Fibroblast of villous mesenchyme (primary cell): ENCODE measurements at places on chromosomes 4 and X. TPM values are rescaled to one million over a fixed set of nuclear protein-coding genes. Genes with fewer than 3 reads are reported as not detected.
A peak's percentile ranks its signal among the peaks of the same experiment; 100 is the strongest.

Gene KLHL4
- total RNA-seq: 0.86 and 0.97 TPM in 2 replicates

Gene SSX3
- total RNA-seq: not detected in 2 replicates

Gene NSG1
- total RNA-seq: 0.32 and 0.86 TPM in 2 replicates

Gene SHROOM4
- total RNA-seq: 0.43 and 0.97 TPM in 2 replicates

Gene APOO
- 7.4 and 13.0 TPM in 2 replicates for total RNA-seq

Gene CENPU
- total RNA-seq: 14.2 and 16.8 TPM in 2 replicates

Gene IL13RA2
- 2.2 and 2.3 TPM in 2 replicates for total RNA-seq

Gene GLRB
- 6.8 and 16.4 TPM in 2 replicates for total RNA-seq

Gene ARHGAP36
- not detected in 2 replicates for total RNA-seq

Gene AFM
- total RNA-seq: not detected in 2 replicates

Gene MAGED2
- 235 and 242 TPM in 2 replicates for total RNA-seq

Gene ADH1C
- 1.3 TPM in 1 of 2 replicates, not detected in the other for total RNA-seq

Gene KIT
- total RNA-seq: 2.2 and 5.5 TPM in 2 replicates

- no peak for DNase-seq
These were observed 1010.8 kb downstream of the STPG2 start for GRCh38 chr4:97132435-97132834.

- no peak for DNase-seq
These were observed 34.3 kb downstream of the ATP10D start for GRCh38 chr4:47519239-47519883.

DNA sequence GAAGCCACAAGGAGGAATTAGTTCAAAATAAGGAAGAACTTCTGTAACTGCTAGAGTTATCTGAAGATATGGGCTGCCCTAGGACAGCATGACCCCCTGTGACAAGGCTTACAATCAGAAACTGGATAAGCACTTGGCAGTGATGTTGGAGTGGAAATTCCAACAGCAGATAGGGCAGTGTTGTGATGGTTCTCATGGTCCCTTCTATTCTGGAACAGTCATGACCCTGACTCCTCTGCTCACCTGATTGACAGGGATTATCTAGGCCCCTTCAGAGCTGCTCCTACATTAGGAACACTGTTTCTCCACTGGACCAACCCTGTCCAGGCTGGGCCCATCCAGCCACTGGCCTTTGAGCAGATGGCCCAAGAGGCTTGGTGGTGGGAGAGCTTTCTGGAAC, 17.9 kb downstream of the NALF2 start:
- no peak for DNase-seq

DNA sequence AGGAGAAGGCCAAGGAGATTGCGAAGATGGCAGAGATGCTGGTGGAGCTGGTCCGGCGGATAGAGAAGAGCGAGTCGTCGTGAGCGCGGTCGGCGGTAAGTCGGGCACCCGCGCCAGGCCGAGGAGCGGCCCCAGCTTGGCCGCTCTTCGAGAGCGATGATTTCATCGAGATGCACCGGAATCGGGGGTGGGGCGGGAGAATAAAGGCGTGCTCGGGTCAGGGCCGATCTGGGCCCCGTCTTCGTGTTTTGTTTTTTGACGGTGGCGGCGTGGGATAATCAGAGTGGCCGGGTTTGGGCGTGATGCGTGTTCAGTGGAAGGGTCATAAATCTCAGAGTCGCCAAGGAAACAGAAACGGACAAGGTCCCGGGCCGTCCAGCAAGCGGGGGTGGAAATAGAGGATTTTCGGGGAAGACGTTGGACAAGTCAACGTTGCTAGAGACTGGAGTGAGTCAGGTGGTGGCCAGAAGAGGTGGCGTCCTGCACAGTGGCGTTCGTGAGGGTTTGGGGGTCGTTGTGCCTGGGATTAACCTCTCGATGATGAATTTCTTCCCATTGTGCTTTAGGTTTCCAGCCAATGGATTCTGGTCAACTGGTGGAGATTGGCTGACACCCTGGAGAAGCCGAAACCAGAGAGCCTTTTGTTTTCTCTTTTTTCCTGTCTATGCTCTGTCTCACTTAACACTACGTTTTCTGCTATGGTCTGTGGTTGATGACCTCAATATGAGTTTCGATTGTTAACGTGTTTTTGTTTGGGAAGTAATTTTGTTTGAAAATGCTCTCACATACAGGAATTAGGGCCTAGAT, 882 bp downstream of the MRFAP1 start:
- DNase-seq: peak; percentile 48

- DNase-seq: no peak
These were observed 12.2 kb downstream of the AFF1 start for GRCh38 chr4:86946868-86947500.

GRCh38 chr4:88102026-88102425, 56.4 kb downstream of the ABCG2 start:
- no peak for DNase-seq

DNA sequence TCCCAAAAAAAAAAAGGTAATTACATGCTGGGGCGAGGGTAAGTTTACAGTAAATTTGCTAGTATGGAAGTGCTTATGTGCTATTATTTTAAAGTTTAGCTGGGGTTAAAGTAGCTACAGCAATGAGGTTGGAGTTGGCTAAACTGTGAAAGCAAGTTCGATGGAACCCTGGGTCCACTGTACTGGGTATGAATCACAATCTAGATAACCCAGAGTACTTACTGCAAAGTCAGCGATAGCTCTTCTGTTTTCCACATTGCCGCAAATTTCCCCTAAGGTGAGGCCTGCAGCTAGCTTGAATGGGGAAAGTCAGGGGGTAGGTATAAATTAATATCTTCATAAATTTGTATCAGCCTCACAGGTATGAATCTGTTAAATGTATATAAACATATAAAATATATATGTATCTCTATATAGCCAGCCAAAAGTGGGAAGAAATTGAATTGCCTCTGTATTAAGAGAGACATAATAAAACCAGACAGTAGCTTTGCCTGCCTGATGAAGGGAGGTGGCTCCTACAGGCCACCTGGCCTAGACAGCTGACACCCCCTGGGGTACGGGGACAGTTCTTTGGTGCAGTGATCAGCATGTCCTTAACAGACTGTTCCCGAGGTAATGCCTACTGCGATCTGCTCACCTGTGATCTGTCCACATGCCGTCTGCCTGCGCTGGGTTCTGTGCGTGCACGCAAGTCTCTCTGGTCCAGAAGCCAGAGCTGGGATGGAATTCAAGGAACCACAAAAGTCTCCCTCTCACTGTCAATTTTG, 30.6 kb downstream of the CLRN2 start:
- DNase-seq: no peak

- DNase-seq: no peak
These were observed 69.6 kb upstream of the CXorf66 start for GRCh38 chrX:140034916-140035315.

GRCh38 chr4:186709517-186709916, 14.1 kb downstream of the FAT1 start:
- DNase-seq: no peak

GRCh38 chr4:112038861-112039260, 106.4 kb upstream of the FAM241A start:
- no peak for DNase-seq

GRCh38 chr4:101593666-101594065, 196.9 kb upstream of the BANK1 start:
- DNase-seq: no peak

- DNase-seq: peak; percentile 95
These were observed at the start of gene KIAA0232 for GRCh38 chr4:6782147-6782845. KIAA0232 (plus strand) TSS chr4:6782727; CDS start chr4:6824454, 41,727 bp downstream.

DNA sequence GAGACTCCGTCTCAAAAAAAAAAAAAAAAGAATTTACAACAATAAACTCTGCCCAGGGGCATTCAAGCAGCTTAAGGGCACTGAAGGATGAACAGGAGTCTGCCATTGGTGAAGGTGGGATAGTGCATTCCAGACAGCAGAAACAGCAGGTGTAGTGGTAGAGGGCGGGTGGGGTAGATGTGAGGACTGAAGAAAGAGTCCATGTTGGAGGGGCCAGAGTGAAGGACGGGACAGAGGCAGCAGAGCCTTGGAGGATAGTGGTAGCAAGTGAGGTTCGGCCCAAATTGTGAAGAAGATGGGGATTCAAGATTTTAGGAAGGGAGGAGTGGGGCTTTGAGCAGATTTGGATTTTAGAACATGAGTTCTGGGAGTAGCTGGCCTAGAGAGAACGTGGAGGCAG, 75.7 kb downstream of the MED28 start:
- DNase-seq: no peak

DNA sequence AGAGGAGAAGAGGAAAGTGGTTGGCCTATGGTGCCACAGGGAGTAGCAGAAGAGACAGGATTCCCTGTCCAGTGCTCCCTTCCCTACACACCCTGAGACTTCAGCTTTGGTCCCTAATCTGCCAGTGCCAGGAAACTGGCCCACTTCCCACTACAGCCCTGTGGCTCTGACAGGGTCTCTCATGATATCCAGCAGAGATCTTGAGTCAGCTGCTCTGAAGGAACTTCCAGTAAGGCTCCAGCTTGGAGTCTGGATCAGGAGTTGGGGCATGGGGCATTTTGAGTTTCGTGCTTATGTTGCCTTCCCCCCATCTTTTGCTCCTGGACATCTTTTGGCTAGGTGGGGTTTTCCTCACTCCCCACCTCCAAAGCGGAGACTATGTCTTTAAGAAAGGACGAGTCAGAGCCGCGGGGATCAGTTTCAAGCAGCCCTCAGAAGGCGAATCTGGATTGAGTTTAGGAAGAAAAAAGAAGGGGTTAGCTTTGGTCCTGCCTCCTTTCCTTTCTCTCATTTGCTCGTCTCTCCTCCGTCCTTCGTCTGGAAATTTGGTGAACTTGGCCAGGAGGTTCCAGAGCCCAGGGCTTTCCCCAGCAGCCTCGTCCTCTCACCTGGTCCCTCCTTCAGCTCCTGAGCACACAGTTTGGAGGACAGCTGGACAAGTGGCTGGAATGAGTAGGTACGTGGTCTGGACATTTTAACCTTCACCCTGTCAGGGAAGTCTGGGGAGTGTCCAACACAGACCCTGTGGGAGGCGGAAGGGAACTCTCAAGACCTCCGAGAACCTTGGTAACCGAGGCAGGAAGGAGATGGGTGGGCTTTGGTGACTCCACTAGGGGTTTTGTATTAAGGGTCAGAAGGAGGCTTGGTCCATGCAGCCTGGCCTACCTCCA, 104.4 kb downstream of the RTL5 start:
- no peak for DNase-seq

DNA sequence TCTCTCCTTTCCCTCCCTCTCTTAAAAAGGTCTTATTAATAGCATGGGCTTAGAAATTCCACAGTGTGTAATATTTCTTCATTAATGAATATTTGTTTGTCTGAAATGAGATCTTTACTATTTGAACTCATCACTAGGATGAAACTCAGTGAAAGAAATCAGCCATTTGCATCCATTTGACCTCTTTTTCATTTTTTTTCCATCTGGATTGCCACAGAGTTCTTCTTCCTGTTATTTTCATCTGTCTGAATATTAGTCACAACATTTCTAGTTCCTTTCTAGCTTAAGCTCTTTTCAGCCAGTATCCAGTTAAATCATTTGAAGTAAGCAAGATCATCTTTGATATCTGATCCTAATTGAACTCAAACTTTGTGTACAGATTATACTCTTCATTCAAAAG, 69.2 kb upstream of the PLS3 start:
- DNase-seq: peak; percentile 13

- DNase-seq: no peak
These were observed 25.4 kb upstream of the TNIP3 start for GRCh38 chr4:121189326-121190215.

DNA sequence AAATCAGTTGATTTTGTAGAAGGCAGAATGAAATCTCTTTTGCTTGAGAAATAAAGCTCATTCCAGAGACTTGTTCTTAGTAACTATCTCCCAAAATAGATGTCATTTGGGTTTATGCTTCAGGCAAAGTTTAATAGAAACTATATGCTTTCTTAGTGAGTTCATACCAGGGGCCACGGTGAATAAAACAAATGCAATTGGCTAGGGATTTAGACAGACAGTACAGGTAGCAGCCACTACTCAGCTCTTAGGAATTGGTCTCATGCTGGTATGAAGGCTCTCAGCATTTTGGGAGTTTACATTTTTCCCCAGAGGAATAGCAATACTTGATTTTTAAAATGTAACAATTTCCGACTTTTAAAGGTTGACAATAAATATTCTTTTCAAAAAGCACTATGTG, 27.0 kb downstream of the GYPA start:
- DNase-seq: no peak

DNA sequence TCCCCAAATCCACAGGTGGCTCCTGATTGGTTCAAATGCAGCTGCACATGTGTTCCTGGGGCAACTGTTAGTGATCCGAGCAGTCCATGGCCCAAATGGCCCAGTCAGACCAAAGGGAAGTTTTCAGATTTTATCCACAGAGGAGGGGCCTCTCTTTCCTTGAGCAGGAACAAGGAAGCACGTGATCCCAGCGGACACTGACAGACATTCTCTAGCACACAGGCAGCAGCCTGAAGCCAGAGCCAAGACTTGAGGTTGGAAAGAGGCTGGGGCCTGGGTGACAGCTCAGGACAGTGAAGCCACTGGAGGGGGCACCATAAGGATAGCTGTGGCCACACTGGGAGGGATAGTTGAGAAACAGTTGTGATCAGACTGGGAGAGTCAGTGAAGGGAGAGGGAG, 3.5 kb upstream of the ZFP92 start:
- no peak for DNase-seq

GRCh38 chr4:136277741-136278140, 1254.6 kb downstream of the PCDH18 start:
- no peak for DNase-seq

GRCh38 chr4:171644430-171645057, 168.7 kb upstream of the GALNTL6 start:
- no peak for DNase-seq

GRCh38 chr4:121270389-121270788, 106.3 kb upstream of the TNIP3 start:
- DNase-seq: peak; percentile 25

DNA sequence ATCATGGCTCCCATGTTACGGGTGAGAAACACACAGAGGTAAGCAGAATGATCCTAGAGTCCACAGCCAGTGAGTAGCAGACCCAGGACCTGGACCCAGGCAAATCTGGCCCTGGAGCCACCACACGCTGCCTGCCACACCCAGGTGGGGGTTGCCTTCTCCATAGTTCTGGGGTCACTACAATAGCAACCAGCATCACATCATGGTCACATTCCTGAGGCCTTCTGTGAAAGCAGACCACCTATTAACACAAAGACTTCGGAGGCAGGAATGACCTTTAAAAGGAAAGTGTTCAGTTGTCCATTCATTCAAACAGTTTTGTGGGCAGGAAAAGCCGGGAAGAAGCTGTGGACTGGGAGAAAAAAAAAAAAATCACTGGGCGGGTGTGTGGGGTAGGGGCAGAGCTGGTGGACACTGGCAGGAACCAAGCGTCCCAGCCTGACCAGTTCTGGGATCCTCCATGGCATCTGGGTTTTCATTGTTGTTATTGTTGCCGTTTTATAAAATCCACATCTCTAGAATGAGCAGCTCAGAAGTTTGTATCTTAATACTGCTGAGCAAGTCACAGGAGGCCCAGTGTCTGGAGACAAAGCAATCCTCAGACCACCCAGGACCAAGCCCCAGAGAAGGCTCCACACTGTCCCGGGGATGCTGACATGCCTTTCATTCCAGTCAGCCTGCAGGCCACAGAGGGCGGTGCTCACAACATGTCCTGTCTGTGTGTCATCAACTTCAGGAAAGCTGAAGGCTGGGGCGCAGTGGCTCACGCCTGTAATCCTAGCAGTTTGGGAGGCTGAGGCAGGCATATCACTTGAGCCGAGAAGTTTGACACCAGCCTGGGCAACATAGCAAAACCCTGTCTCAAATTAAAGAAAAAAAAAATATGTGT, 67.0 kb downstream of the SEL1L3 start:
- DNase-seq: peak; percentile 9
